KBM-7 (cell line): ENCODE measurements at places on chromosomes 2 and 18.
A peak's percentile ranks its signal among the peaks of the same experiment; 100 is the strongest.

DNA sequence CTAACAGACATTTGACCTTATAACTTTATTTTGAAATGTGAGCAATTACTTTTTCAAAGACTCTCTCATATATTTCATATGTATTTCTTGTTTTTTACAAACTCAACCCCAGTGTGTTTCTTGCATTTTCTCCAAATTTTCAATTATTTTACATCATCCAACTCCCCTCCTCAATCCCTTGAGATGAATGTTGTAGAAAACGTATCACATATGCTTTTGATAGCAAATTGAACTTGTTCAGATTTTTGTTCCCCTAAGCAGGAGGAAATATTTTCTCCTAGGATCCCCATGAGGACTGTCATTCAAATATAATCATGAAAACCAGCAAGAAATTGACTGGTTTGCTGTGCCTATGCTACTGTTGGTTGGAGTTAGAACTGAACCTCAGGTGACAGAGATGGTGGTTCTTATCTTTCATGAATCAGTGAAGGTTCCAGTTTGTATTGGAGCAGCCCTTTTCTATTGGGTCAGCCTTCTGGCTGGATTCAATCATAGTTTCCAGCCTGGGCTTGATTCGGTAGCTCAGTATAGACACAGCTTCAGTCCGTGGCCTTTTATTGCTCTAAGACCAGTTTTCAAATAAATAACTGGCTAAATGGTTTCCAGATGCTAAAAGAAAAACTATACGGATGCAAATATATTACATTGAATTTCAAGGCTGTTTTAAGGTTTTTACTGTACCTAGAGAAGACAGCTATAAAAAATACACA lies 591.0 kb downstream of the EPHA4 start:
- no peak for DNase-seq

- no peak for DNase-seq
Observed at GRCh38 chr2:144607891-144608521, 88.1 kb upstream of the ZEB2 start.

DNA sequence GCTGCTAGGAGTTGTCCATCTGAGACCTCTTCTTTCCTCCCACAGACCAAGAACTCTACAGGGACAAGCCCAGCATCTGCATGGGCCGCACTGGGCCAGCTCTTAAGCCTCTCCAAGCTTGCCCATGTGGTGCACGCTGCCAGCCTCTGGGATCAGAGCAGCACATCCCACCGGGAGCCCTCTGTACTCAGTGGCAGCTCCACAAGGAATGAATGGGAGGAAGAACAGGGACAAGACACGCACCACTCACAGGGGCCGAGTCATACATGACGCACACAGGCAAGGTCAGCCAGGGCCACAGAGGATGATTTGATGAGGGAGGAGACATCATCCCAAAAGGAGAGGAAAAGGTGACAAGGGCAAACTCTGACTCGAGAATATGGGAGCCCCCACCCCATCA lies 268.3 kb downstream of the KLHL29 start:
- DNase-seq: no peak

DNA sequence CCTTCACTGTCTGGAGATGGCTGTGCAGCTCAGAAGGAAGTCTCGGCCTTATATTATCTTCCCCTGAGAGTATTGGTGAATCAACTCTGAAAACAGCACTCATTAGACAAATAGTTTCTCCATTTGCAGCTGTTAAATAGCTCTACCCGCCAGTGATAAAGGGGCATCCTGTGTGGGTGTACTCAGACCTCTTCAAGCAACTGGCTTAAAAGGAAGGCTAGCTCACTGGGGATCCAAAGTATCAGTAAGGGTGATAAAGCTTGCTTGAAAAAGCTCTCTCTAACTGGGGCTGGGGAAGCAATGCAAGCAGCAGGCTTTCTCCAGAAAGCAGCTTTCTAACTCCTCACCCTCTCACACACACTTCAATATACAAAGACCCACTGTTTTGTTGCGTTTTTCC lies 64.9 kb upstream of the PSMD14 start:
- DNase-seq: no peak

- DNase-seq: no peak
Observed at GRCh38 chr2:201643216-201643890, at the start of gene TMEM237. TMEM237 (minus strand) TSS chr2:201643503; CDS start chr2:201643400, 103 bp downstream.

DNA sequence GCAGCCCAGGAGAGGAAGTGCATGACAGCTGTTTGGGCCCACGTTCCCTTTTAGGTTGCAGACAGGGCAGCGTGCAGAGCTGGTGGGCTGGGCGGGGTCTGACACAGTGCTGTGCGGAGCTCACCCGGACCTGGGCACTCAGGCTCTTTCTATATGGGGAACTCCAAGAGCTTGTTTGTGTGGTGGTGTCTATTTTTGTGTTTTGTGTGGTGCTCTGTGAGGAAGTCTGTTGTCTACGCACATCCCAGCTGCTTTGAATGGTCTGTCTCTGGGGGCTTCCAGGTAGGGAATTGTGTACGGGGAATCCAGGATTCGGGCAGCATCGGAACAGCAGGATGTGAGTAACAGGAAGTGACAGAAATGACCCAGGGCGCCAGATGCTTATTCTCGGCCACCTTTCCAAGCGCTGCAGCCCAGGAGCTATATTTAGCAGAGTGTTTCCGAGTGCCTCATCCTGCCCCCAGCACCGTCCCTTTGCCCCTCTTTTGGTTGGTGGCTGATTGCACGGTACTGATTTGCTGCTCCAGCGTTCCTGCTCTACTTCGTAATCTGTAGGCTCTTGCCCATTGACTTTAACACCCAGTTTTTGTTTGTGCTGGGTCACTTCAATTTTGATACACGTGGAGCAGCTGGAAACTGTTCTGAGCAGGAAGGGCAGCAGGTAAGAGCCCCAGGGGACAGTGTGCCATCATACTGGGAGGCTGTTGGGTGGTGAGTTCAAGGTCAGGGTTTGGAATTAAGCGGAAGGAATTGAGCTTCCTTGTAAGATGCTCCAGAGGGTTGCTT lies 64.7 kb downstream of the DGKD start:
- peak; percentile 62 for DNase-seq

DNA sequence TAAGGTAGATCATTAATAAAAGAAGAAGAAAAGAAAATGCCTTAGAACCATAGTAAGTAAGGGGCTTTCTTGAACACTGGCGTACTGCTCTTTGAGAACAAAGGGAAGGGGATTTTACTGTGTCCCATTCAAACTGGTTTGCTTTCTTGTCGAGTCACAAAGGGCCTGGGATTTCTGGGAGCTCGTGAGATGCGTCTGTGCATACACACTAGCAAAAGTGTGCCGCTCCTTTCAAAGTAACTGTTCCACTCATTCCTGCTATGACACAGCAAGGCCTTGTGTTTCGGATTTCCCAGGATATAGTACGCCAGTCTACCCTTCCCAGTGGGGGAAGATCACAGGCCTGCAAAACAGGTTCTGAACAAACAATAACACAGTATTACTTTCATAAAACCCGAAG lies 93.0 kb downstream of the KCTD18 start:
- DNase-seq: no peak

- no peak for DNase-seq
Observed at GRCh38 chr2:169818241-169818640, 6.5 kb downstream of the METTL5 start.

GRCh38 chr2:121101093-121101715 lies 183.8 kb downstream of the TFCP2L1 start:
- DNase-seq: no peak

DNA sequence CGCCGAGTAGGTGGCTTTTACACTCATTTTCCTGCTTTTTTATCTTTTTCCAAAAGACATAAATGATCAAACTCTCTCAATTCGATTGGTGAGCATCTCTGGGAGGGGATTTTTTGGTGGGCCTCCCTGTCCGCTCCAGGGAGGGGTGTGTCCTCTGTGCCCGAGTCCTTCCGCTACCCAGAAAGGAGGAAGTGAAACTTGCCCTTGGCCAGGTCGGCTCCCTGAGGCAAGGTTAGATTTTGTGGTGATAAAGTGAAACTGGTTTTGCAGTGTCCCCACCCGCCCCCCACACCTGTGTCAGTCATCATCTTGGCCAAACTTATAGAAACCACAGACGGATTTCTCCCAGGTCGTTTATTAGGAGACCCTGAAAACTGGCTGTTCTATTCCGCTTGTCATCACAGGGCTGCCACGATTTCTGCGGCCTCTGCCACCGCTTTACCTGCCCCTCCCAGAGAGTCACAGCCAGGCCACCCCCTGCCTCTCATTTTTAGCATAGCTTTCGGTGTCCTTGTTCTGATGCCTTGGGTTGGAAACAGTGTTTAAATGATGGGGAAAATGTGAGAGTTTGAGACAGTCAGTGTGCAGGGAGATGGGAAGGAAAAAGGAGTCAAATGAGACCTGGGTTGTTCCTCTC lies 93.6 kb downstream of the SH3BP4 start:
- peak; percentile 47 for DNase-seq

DNA sequence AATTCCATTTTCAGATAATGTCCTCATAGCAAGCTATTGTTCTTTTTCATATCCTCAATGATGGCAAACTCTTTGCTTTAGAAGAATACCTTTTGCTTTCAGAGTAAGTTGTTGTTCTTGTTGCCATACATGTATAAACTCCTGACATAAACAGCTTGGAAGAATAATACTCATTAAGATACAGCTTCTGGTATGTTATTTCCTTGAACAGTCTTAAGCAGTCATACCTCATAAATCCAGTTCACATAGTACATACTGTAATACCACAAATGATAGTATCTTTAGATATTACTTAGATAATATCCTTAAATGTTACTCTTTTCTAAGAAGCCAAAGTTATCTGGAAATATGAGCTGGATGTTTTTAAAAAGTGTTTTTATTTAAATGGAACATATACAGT lies 23.2 kb downstream of the METTL8 start:
- no peak for DNase-seq

DNA sequence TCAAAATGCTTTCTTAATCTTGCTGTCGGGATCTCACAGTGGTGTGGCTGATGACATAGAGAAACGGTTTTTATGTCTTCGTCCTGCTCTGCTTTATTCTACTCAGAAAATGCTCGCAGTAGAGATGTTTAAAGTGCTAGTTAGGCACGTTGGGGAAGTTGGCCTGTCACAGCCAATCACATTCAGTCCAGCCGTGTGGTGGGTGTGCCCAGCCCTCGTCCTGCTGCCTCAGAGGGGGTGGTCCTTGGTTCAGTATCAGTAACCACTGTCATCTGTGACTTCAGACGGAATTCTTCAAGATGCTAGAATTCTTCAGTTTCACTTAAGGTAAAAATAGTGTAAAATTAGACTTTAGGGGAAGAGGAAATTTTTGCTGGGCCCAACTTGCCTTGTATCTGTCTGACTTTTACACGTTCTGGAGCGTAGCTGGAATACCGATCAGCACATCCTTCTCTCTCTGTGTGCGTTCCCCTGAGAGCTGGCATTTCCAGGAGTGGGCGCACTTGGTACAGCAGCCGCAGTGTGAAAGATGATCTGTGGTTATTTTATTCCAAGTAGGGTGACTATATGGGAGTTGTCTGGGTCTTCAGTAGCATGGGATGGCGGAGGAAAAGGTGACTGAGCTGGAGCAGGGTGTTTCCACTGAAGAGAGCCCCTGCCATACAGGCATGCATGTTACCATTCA lies 18.5 kb downstream of the TRAF3IP1 start:
- no peak for DNase-seq

GRCh38 chr2:134623796-134624195 lies 95.0 kb downstream of the TMEM163 start:
- peak; percentile 35 for DNase-seq

- peak; percentile 72 for DNase-seq
Observed at GRCh38 chr2:197209742-197210408, 100.7 kb downstream of the ANKRD44 start.

- no peak for DNase-seq
Observed at GRCh38 chr2:238644095-238645081, 203.5 kb upstream of the TWIST2 start.

- no peak for DNase-seq
Observed at GRCh38 chr2:230981704-230982103, 14.2 kb upstream of the SPATA3 start.

- DNase-seq: no peak
Observed at GRCh38 chr2:126981476-126981875, 82.8 kb downstream of the TEX51 start.

DNA sequence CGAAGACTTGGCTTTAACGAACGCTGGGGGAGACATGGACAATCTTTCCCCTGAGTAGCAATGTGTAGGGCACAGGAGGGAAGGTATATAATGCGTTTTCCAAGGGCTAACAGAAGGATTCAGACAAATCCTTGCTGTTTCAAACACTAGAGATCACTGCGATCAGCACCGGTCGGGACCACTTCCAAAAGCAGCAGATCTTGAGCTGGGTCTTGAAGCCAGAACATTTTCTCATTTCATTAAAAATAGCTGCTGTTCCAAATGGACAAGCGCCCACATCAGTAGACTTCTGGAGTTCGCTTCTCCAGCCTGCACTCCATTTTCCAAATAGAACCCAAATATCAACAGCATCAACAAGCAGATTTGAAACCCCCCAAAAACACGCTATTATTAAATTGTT lies 65.1 kb upstream of the MAPRE2 start:
- no peak for DNase-seq

DNA sequence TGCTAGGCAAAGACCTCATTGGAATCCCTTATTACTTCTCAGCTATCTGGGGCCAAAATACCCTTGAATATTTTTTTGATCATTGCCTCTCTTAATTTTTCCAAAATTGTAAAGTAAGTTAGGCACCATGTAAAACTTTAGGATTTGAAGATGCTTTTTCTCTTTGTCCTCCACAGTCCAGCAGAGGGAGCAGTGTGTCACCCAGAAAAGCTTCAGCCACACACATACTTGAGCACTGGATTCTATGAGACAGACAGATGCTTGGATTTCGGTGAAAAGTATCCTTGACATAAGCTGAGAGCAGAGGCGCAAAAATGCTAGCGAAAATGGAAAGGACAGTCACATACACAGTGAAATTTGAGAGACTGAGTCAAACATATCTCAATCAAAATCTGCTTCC lies 74.7 kb upstream of the KCNJ3 start:
- peak; percentile 50 for DNase-seq

GRCh38 chr2:181623159-181623558 lies 33.7 kb downstream of the CERKL start:
- DNase-seq: no peak

DNA sequence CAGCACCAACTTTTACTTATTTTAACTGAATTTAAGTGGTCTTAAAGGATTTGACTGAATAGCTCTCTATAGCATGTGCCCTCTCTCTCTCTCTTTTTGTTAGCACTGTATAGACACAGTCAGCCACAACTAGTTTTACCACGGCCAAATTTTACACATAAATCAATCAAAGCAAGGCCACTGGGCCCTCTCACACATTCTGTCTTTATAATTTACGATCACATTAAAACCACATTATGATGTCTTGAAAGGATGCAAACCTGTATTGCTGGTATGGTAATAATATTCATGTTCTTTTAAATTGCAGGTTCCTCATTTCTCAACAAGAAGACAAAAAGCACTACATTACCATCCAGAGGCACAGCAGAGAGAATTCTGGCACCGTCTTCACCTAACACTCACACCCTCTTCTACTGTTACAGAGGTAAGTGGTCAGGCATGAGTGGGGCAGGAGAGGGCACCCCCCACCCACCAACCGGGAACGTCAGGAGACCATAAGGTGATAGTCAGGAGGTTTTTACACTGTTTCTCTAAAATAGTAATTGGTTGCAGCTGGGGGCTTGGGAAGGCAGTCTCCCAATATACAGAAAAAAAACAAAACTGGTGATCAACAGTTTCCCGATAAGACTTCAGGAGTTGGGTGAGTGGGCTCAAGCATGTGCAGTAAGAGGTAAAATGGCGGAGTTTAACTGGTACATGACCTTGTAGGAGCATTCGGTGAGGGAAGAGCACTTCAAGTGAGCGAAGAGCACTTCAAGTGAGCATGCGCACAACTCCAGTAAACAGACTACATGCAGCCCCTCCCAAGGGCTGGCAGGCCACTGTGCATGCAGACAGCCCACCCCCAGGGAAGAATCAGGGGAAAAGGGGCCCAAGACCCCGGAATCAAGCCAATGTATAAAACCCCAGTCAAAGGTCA lies 296.7 kb downstream of the PIEZO2 start:
- DNase-seq: no peak
